ENCODE measurements at places on chromosomes 5 and 9.

- DNase-seq = no peak
Observed at GRCh38 chr9:1157836-1158235, 107.7 kb downstream of the DMRT2 start.

DNA sequence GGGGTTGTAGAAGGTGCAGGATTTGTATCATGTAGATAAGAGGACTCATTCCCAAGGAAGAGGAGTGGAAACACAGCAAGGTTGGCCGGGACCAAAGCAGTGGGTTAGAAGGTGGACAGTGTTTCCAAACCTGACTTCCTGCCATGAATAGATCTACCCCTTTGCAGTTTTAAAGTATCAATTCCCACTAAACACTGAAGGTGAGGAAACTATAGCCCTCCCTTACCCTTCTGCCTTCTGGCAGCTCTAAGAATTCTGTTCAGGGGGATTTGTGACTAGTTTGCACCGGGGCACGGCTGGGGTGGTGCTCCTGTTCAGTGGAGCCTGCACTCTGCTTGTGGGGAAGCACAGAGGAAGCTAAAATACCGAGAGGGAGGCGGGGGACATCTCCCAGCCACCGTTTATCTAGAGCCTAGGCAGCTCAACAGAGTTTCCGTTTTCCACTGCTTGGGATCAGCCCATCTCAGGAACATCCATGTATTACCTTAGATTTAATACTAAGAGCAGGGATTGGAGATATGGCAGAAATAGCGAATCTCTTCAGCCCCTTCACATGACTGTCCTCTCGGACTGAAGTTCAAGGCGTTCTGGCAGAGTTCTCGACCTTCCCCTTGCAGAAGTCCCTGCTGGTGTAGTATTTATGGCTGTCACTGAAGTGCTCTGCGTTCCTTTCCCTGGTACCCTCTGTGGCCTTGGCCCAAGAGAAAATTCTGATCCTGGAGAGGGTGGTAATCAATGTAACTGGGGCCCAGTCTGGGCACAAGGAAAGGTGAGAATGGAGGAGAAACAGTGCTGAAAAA, 5.4 kb downstream of the ISL1 start:
- no peak for DNase-seq

DNA sequence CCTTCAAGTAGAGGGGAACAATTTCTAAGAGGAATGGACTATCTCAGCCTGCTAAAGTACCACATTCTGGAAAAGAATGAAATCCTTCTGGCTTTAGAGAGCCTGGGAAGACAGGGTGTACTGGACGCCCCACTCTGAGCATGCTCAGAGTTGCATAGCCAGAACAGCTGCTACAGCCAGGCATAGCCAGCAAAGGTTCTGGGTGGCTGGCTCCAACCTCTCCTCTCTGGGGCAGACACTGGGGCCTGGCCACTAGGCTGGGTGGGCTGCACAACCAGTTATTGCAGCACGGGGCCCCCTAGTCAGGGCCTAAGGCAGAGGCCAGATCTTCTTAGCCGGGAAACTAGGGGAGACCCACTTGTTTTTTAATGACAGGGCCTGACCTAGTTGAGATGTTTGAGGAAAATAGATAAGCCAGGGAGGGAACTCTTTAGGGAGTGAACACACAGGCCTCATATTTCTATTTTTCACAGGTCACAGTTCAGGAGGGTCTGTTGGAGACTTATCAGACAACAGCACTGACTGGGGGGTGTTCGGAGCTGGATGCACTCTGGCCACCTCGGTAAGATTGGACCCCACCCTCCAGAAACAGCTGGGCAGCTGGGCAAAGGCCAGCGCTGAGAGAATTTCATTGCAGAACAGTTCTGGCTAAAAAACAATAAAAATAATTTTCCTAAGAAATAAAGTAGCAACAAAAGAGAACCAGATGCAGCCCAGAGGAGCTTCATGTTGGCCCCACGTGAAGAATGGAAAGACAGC, 142.9 kb downstream of the LPAR1 start:
- no peak for DNase-seq

DNA sequence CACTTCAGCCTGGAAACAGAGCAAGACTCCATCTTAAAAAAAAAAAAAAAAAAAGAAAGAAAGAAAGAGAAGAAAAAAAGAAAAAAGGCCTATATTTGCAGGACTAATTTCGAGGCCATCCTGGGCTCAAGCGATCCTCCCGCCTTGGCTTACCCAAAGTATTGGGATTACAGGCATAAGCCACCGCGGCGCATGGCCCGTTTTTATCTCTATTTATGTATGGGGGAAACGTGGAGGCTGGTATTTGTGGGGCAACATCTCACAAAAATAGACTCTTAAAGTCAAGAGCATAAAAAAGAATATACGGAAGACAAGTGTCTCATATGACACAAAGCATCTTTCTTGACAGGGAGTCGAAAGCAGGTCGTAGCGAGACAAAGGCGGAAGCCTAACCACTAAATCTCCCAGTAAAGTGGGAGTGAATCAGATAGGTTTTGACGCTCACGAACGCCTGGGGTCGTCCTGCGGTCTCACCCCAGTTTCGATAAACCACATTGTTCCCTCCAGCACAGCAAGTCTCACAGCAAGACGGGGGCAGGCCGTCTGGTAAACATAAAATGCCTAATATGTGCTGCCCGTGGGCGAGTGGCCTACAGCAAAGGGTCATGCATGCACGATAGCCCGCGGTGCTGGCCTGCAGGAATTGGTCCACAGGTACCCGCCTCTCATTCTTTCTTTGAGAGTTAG, 1.8 kb upstream of the TRIM41 start:
- no peak for DNase-seq
